ENCODE measurements at places on chromosomes 12 and 14.

- no peak overlapping the region for H3K27ac ChIP-seq
- H3K27me3 ChIP-seq: no peaks in the 10 kb centered on the region
- H3K36me3 ChIP-seq: no peaks in the 10 kb centered on the region
- no peak overlapping the region for H3K4me3 ChIP-seq
- no peaks in the 10 kb centered on the region for H3K4me1 ChIP-seq
These were observed 574.1 kb downstream of the SLC16A7 start for GRCh38 chr12:60169904-60170303.

DNA sequence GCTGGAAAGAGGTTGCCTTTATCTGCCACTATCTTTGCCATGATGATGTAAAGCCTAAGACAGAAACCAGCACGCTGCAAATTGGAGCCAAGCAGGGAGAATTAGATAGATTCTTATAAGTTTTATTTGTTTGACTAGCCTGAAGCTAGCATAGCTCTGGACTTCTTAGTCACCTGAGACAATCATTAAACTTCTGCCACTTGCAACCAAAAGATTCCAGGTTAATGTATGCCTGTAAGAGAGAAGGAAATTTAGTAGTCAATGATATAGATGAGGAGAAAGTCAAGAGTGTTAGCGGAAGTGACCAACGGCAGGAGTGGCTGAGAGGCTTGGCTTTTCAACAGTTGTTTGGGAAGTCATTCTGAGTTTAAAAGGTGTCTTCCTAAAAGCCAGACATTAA, 1106.6 kb downstream of the VRK1 start:
- H3K4me3 ChIP-seq: no peak overlapping the region
- H3K27me3 ChIP-seq: peaks cover 5% of the 10 kb centered on the region
- no peak overlapping the region for H3K27ac ChIP-seq
- H3K36me3 ChIP-seq: no peaks in the 10 kb centered on the region
- no peaks in the 10 kb centered on the region for H3K4me1 ChIP-seq
- DNase-seq: no peak

- DNase-seq: peak; percentile 74
- H3K36me3 ChIP-seq: no peaks in the 10 kb centered on the region
- H3K4me1 ChIP-seq: peaks cover 6% of the 10 kb centered on the region
These were observed at the start of gene RIMBP2 for GRCh38 chr12:130715998-130716968. Gene RIMBP2 (minus strand): TSS chr12:130716299. CDS start chr12:130479013, 237,286 bp downstream.

- no peaks in the 10 kb centered on the region for H3K27me3 ChIP-seq
- DNase-seq: peak; percentile 66
- no peak overlapping the region for H3K27ac ChIP-seq
- H3K36me3 ChIP-seq: no peaks in the 10 kb centered on the region
- H3K4me3 ChIP-seq: no peak overlapping the region
These were observed 14.7 kb downstream of the GPR132 start for GRCh38 chr14:105050551-105050897.

DNA sequence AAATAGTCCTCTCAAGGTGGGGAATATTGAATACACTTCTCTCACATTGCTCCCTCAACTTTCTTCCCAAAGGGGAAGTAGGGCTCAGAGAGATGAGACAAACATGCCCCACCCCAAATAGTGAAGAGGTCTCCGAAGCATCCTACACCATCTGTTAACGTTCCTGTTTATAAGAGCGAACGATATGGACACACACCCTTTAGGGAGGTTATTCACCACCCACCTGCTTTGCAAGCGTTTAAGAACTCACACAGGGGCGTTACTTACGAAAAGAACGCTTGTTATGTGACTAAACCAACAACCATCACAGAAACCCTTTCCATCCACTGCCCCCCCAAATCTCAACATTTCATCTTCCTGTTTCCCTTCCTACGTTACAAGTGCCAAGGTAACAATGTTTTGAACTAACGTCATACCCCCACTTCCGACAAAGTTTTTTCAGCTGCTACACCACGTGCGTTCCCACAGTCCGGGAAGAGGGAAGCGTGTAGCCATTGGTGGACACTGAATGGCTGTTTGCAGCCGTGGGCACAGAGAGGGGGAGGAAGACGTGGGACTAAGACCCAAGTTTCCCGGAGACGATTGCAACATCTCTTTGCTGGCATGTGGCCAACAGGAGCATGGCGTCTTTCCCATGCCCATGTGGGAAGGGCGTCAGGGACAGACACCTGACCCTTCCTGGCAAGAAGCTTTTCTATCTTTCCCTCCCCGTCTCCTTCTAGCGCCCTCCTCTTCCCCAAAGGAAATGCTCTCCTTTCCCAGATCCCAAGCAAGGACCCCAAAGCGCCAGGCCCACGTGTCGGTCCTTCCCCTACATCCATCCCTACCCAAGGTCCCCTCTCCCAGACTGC, 1.2 kb downstream of the YBX3 start:
- H3K27ac ChIP-seq: peak overlapping the region; percentile 97
- no peaks in the 10 kb centered on the region for H3K27me3 ChIP-seq
- H3K36me3 ChIP-seq: peaks cover 27% of the 10 kb centered on the region
- H3K4me1 ChIP-seq: peaks cover 58% of the 10 kb centered on the region
- peak overlapping the region; percentile 92 for H3K4me3 ChIP-seq
- peak; percentile 99 for DNase-seq

DNA sequence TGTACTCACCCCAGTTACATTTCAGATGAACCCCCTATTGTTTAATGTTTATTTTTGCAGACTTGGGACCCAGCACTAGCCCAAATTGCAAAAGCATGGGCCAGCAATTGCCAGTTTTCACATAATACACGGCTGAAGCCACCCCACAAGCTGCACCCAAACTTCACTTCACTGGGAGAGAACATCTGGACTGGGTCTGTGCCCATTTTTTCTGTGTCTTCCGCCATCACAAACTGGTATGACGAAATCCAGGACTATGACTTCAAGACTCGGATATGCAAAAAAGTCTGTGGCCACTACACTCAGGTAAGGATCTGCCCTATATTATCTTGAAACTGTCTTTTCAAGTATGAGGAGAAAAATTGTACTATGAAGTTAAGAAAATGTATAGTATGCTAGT, 1.2 kb downstream of the GLIPR1 start:
- H3K27ac ChIP-seq: peak overlapping the region; percentile 80
- H3K4me3 ChIP-seq: peak overlapping the region; percentile 81
- peaks cover 57% of the 10 kb centered on the region for H3K4me1 ChIP-seq
- H3K27me3 ChIP-seq: no peaks in the 10 kb centered on the region
- peak; percentile 54 for DNase-seq
- no peaks in the 10 kb centered on the region for H3K36me3 ChIP-seq

DNA sequence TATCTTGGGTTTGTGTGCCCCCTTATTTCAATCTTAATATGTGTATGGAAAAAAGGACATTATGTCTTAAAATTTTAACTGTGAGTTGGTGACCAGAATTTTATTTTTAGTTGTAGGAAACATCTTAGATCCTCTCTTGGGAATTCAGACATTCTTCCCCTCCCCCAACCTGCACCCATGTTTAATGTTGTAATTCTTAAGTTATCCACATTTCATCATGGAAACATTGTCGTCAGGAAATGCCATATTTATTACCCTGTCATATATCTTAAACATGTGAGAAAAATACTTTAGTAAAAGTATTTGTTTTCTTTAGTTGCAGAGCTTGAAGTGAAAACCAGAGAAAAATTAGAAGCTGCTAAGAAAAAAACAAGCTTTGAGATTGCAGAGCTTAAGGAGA, 30.3 kb downstream of the YEATS4 start:
- no peaks in the 10 kb centered on the region for H3K4me1 ChIP-seq
- no peak overlapping the region for H3K27ac ChIP-seq
- DNase-seq: no peak
- H3K4me3 ChIP-seq: no peak overlapping the region

DNA sequence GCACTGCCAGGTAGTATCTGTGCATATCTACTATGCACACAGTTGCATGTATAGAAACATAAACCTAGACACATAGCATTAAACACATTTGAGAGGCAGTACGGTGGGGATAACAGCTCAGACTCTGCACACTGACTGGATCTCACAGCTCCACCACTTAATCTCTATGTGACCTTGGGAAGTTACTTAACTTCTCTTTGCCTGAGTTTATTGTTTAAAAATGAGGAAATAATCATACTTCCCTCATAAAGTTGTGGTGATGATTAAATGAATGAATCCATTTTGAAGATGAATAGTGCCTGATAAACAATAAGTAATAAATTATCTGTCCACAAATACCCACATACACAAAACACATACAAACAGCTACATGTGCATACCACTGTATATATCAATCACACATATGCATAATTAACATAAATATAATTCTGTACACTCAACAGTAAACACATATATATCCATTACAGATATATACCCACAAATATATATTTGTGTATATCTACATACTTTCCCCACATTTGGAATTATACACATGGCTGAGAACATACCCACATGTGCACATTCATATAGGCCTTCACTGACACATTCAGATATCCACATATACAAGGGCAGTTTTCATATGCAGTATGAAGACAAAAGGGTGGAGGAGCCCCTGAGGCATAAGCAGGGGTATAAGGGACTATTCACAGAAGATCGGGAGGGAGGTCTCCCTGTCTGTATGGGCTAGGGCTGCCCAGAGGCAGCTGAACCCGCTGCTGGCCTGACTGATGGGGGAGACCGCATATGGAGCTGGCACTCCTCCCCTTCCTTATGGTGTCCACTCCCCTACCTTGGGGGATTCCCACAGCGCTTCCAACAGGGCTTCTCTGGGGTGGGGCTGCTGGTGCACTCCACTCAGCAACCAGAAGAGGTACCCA, 5.9 kb downstream of the CDH24 start:
- no peak for DNase-seq
- H3K4me1 ChIP-seq: peaks cover 3% of the 10 kb centered on the region
- no peaks in the 10 kb centered on the region for H3K27me3 ChIP-seq
- no peaks in the 10 kb centered on the region for H3K36me3 ChIP-seq
- H3K27ac ChIP-seq: no peak overlapping the region
- H3K4me3 ChIP-seq: no peak overlapping the region

- no peaks in the 10 kb centered on the region for H3K27me3 ChIP-seq
- peak overlapping the region; percentile 74 for H3K27ac ChIP-seq
- DNase-seq: no peak
These were observed 604 bp downstream of the EEA1 start for GRCh38 chr12:92928421-92928961.

DNA sequence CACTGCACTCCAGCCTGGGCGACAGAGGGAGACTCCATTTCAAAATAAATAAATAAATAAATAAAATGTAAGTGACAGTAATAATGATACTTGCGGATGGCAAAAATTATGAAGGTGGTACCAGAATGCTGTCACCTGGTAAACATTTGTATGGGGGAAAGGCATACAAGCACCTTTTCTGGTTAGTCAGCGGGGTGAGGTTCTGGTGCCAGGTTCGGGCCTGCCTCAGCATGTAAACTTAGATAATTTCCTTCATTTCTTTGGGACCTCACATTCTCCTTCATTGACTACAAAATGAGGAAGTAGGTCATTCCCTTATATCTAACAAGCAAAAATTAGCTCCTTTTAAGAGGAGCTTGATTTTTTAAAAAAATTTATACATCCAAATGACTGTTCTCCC, 10.8 kb downstream of the VTI1B start:
- H3K36me3 ChIP-seq: peaks cover 12% of the 10 kb centered on the region
- no peak overlapping the region for H3K27ac ChIP-seq
- H3K27me3 ChIP-seq: no peaks in the 10 kb centered on the region
- peaks cover 7% of the 10 kb centered on the region for H3K4me1 ChIP-seq
- no peak overlapping the region for H3K4me3 ChIP-seq

- peaks cover 21% of the 10 kb centered on the region for H3K27me3 ChIP-seq
- peak overlapping the region; percentile 65 for H3K4me3 ChIP-seq
- no peaks in the 10 kb centered on the region for H3K36me3 ChIP-seq
These were observed 640 bp downstream of the ARMH4 start for GRCh38 chr14:58151133-58152013.

GRCh38 chr12:109580684-109581333, 7.2 kb downstream of the MVK start:
- H3K4me3 ChIP-seq: no peak overlapping the region
- H3K27me3 ChIP-seq: no peaks in the 10 kb centered on the region
- H3K36me3 ChIP-seq: peaks cover 15% of the 10 kb centered on the region
- no peaks in the 10 kb centered on the region for H3K4me1 ChIP-seq
- H3K27ac ChIP-seq: no peak overlapping the region
- no peak for DNase-seq

DNA sequence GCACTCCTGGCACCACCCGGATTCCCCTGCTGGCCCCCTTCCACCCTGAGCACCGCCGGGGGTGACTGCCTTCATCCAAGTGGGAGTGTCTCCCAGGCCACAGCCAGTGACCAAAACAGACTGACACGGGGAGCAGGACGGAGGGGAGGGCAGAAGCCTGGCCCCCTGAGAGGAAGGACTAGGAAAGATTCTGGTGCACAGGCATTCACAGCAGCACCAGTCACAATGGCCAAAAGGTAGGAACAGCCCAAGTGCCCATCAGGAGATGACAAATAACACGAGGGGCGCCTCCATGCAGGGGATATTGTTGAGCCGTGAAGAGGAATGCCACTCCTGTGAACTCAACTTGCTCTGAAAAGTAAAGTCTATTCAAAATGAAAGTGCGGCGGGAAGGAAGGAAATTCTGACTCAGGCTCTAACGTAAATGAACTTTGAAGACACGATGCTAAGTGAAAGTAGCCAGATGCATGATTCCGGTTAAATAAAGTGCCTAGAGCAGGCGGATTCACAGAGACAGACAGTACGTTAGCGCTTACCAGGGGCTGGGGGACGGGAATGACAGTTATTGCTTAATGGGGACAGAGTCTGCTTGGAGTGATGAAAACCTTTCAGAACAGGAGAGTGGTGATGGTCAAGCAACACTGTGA, 146.1 kb upstream of the NCOR2 start:
- peak overlapping the region; percentile 79 for H3K27ac ChIP-seq
- peak; percentile 92 for DNase-seq
- no peaks in the 10 kb centered on the region for H3K36me3 ChIP-seq
- peak overlapping the region; percentile 61 for H3K4me3 ChIP-seq
- H3K4me1 ChIP-seq: peaks cover 18% of the 10 kb centered on the region
- H3K27me3 ChIP-seq: no peaks in the 10 kb centered on the region

GRCh38 chr12:33988197-33988805, 34.0 kb upstream of the ALG10 start:
- H3K4me3 ChIP-seq: no peak overlapping the region
- H3K27me3 ChIP-seq: no peaks in the 10 kb centered on the region
- H3K4me1 ChIP-seq: no peaks in the 10 kb centered on the region
- no peak for DNase-seq
- H3K36me3 ChIP-seq: no peaks in the 10 kb centered on the region

GRCh38 chr14:92903359-92903758, 19.6 kb upstream of the CHGA start:
- H3K27me3 ChIP-seq: peaks cover 3% of the 10 kb centered on the region
- H3K4me1 ChIP-seq: no peaks in the 10 kb centered on the region
- H3K36me3 ChIP-seq: no peaks in the 10 kb centered on the region
- no peak for DNase-seq
- H3K27ac ChIP-seq: no peak overlapping the region

GRCh38 chr14:26067786-26068459, 529.9 kb downstream of the NOVA1 start:
- no peak overlapping the region for H3K4me3 ChIP-seq
- H3K27ac ChIP-seq: no peak overlapping the region
- no peak for DNase-seq

- H3K27me3 ChIP-seq: peaks cover 1% of the 10 kb centered on the region
- H3K4me3 ChIP-seq: no peak overlapping the region
- H3K4me1 ChIP-seq: peaks cover 8% of the 10 kb centered on the region
- no peaks in the 10 kb centered on the region for H3K36me3 ChIP-seq
These were observed 23.2 kb downstream of the OR6S1 start for GRCh38 chr14:20618271-20618749.

GRCh38 chr14:51917193-51917592, 56.8 kb downstream of the GNG2 start:
- no peak overlapping the region for H3K4me3 ChIP-seq
- H3K27ac ChIP-seq: no peak overlapping the region
